Sciatic nerve (tissue), 2 donors: ENCODE measurements at places on chromosomes 3 and 15. TPM values are rescaled to one million over a fixed set of nuclear protein-coding genes. Genes with fewer than 3 reads are reported as not detected.
A peak's percentile ranks its signal among the peaks of the same experiment; 100 is the strongest.

SECISBP2L gene
- 599 TPM for total RNA-seq

GRCh38 chr15:29567336-29567735, 254.9 kb downstream of the TJP1 start:
- no peak for DNase-seq

IL5RA gene
- 0.49 TPM for total RNA-seq

- DNase-seq: no peak
Observed at GRCh38 chr3:173191611-173192010, 50.6 kb upstream of the SPATA16 start.

- DNase-seq: peak; percentile 7
Observed at GRCh38 chr15:82312586-82313349, 36.5 kb downstream of the GOLGA6L10 start.

DNA sequence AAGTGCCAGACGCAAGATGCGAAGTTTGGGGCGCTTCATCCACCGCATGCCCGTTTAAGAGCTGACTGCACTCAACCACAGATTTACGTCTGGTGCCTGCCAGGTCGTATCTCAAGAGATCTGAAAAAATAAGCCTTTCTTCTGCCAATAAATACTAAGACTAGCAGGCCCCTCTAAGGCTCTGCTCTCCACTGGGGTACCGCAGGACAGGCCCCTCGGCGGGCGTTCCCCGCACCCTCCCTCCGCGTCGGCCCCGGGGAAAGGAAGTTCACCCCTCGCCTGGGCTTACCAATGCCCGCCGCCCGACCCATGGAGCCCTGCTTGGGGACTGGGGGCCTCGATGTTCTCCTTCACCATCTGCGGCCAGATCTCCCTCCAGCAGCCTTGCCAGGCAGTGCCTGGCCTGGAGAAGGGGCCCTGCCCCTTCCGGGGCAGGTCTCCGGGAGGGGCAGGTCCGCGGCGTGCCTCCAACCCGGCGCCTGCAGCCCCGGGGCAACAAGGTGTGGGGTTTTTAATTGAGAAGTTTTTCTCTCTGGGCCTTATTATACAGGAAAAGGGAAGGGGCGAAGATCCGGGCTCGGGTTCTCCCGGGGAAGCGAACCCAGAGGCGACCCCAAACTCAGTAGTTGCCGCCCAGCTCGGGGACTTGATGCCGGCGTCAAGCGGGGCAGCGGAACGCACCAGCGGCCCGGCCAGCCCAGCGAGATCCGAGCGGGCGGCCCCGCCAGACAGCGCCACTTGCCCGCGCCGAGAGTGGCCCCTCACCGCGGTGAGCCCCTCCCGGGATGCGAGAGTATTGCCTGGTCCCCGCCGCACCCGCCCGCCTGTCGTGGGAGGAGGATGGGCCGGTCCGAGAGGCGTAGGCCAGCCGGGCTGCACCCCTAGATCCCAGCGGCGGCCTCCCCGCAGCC, 735 bp downstream of the GOLGA8B start:
- DNase-seq: no peak

DNA sequence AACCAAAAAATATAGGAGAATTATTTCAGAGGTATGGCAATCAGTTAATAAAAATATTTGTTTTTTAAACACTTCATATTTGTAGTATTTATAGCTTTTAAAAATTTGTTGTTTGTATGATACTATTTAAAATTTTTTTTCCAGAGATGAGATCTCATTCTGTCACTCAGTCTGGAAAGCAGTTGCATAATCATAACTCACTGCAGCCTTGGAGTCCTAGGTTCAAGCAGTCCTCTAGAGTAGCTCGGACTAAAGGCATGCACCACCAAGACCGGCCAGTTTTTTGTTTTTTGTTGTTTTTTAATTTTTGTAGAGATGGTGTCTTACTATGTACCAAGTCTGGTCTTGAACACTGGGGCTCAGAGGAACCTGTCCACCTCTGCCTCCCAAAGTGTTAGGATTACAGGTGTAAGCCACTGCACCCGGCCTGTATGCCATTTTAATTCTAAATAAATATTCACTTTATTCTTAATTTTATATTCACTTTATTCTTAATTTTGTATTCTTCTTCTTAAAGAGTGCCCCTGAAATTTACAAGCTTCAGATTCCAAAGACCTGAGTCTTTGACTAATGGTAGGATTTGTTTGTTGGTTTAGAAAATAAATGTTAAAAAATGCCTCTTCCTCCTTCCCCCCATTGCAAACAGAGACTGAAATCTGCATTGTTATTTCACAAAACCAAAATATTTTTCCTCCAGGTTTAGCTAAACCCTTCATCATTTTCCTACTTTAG, 9.4 kb downstream of the TGFBR2 start:
- no peak for DNase-seq

DNA sequence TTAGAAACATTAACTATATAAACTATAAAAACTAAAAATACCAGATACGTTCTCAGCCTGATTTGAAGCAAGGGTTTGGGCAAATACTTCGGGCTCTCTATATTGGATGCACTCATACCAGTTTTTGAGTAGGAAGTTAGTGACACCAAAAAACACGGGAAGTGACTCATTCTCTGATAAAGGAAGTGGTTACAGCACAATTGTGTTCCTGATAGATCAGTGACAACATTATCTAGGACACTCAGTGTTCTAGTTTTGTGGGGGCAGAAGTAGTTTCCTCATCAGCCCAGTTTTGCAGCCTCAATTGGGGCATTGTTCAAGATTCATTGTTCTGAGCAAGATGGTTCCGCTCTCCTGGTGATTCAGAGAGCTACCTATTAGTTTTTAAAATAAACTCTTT, 469.6 kb upstream of the DPPA4 start:
- no peak for DNase-seq

DNA sequence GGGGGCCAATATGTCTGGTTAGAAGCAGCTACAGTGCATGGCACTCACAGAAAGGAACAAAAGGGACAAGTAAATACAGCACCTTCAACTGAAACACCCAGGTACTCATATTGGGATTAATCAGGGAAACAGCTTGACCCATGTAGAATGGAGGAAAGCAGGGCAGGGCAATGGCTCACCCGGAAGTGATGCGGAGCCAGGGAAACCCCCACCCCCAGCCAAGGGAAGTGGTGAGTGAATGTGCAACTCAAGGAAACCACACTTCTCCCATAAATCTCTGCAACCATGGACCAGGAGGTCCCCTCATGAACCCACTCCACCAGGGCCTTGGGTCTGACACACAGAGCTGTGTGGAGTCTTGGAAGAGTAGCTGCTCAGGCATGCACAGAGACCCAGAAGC, 117.1 kb downstream of the MTHFS start:
- DNase-seq: no peak

DNA sequence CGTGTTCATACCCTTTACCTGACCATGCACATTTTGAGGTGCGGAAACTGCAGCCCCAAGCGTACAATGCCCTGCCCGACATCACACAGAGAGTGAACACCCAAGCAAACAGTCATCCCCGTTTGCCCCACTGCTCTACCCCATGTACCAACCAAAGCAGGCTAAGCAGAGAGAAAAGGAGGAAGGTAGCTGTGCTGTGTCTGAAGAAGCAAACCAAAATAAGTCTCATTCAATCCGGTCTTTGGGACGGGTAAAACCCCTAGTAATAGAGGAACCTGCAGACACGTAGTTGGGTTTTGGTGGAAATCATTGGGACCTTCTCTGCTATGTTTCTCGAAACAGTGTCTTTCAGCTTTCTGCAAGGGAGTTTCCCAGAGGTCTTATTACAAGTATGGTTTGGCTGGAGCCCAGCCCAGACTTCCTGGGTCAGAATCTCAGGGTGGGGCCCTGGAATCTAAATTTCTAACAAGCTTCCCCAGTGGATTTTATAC, 164.6 kb upstream of the HES1 start:
- DNase-seq: no peak

GRCh38 chr3:105448338-105448982, 81.8 kb downstream of the ALCAM start:
- no peak for DNase-seq

DNA sequence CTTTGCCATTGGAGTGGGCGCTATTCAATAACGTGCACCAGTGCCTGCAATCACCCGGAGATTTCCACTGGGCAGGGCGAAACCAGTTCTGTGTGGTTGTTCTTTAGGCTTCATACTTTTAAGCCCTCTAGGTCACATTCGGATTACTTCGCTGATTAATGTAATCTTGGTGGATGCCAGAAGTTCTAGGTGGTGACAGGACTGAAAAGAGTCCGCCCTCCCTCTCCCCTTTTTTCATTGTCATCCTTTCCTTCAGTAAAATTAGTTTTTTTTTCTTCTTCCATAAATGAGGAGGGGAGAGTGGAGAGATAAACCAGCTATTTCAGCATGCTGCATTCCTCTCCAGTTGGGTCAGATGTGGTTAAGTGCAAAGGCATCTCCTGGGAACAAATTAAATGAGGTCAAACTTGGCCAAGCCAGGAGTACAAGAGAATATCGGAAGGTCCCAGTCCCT, 2.3 kb upstream of the SLC2A2 start:
- no peak for DNase-seq
